ENCODE measurements at places on chromosomes 5 and 9.

- no peak for DNase-seq
Measured at GRCh38 chr9:78788101-78788500, 491.2 kb downstream of the PSAT1 start.

GRCh38 chr9:34717996-34718614 lies 8.2 kb upstream of the CCL21 start:
- DNase-seq = no peak

GRCh38 chr9:123414936-123415930 lies 59.2 kb downstream of the CRB2 start:
- DNase-seq = no peak

GRCh38 chr5:102747386-102748166 lies 7.5 kb upstream of the PAM start:
- no peak for DNase-seq

DNA sequence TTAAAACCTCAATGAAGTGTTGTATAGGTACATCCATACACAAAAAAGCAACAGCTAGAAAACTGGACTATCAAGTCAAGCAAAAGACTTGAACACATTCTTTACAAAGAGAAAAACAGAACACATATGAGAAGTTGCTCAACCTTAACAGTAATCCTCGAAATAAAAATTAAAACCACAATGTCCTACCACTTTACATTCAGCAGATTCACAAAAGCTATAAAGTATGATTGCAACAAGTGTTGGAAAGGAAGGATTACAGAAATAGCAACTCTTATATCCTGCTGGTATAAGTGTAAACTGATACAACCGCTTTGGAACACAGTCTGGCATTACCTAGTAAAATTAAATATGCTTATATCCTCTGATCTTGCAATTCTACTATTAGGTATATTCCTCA lies 28.5 kb upstream of the GOLGA1 start:
- DNase-seq = no peak

DNA sequence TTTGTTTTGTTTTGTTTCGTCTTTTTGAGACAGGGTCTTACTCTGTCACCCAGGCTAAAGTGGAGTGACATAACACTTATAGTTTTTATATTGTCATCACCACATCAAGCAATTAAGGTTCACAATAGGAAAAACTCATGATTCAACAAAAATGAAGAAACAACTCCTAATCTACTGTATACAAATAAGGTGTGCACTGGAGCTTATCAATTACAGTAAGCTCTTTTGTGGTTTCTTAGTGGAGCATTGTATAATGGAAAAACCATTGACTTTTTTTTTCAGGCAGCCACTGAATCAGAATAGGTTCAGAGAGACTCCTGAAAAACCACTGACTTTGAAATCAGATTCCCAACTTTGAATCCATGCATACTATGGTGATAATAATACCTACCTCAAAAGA lies 10.8 kb upstream of the PLIN2 start:
- DNase-seq = no peak

GRCh38 chr5:139985290-139985689 lies 57.8 kb downstream of the NRG2 start:
- DNase-seq = no peak

DNA sequence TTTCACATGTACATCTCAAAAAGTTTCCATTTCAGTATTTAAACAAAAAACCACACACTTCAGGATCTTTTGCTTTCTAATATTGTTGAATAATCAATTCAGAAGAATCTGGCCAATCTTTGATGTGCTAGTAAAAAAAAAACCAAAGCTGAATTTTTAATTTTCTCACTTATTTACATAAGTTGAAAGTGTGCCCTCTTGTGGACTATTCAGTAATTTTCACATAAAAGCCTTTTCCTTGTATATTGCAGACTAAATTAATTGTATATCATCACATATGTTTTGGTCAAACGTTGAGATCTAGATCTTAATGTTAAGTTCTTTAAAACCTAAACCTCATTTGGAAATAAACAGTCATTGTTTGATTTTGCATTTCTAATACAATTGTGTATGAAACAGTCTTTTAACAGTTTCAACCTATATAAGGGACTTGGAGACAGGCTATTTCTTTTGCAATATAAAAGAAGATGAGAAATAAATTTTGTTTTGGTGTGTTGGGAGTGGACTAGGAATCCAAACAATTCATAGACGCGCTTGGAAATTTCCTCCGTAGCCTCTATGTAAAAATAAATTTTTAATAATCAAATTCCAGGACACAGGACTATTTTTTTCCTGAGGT lies 68.1 kb downstream of the NIPBL start:
- peak; percentile 32 for DNase-seq

DNA sequence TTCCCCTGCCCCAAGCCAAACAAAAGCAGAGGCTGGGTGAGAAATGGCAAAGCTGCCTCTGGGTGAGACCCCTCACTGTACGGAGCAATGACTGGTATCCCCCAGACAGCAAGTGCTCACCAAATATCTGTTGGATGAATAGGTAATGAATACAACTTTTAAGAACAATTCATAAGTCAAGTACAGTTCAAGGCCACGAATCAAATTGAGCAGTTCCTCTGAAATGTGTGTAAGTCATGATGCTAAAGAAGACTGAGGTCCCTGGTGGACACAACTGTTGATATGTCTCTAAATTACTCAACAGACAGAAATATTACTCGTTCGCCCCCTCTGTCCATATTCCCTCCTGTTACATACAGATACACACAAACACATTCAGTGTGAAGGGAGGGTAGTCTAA lies 160.7 kb downstream of the GLIS3 start:
- no peak for DNase-seq

DNA sequence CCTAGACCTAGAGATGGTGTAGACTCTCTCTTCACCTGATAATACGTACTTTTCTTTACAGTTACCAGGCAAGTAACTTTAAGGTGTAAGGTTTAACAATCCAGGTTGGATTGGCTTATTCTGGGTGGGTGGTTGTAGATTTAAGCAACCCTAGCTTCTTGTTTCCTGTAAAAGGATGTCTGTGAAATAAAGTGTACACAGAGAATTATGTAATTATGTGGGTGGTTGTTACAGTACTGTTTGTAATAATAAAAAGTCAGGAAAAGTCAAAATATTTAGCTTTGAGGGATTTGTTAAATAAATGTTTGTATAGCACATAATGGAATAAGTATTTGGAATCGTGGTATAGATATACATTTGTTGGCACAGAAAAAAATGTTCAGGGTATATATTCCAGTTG lies 43.7 kb upstream of the F2R start:
- DNase-seq = no peak

GRCh38 chr5:1105350-1106265 lies 6.3 kb downstream of the SLC12A7 start:
- no peak for DNase-seq

- DNase-seq = no peak
Measured at GRCh38 chr5:122385808-122386207, 73.8 kb downstream of the SNCAIP start.

DNA sequence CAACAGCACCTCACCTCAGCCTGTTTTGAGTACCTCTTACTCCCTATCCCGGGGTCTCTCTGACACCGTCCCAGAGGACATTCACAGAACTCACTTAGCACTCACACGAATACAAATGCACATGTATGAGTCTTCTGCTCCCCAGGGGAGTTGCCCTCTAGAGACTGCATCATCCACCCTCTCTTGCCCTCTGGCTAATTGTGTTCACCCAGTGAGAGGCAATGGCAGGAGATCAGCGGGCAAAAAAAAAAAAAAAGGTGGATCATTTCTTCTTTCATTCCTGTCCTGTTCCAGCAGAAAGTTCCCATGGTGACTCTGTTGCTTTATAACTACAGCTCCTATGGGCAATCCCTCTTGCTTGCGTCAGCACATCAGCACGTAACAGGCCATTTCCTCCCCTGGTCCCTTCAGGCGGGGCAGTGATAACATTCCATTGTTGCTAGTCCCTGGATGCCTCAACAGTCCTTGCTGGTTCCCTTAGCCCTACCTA lies 23.5 kb upstream of the SNX2 start:
- DNase-seq = no peak

- no peak for DNase-seq
Measured at GRCh38 chr5:147190331-147190730, 44.5 kb upstream of the STK32A start.

DNA sequence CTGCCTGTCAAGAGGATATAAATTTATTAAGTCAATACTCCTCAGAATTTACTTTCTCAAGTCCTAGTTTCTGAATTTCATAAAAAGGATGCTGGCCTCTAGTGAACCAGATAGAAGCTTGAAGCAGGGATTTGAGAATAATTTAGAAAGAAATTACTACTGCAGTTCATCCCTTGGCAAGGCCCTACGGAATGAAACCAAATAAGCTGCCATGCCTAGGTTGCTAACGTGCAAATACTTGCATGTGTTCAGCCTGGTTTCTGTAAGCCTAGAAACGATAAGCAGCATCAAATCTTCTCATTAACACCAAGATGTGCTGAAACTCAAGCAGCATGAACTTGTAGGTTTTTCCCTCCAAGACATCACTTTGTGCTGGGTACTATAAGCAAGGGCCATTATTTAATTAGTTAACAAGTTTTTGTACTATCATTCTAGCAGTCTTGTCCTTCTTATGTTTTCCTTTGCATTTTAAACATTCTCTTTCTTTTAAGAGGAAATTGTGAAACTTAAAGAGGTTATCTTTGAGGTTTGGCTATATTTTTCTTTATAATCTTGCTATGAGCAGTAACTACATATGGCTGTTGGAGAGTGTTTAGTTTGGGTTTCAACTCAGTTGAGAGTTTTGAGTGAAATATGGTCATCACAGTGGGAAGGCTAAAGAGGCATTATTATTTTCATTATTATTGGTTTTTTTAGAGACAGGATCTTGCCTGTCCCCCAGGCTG lies 71.8 kb downstream of the ADAMTSL1 start:
- DNase-seq = no peak

- DNase-seq = no peak
Measured at GRCh38 chr5:56359809-56360685, 126.9 kb upstream of the ANKRD55 start.

DNA sequence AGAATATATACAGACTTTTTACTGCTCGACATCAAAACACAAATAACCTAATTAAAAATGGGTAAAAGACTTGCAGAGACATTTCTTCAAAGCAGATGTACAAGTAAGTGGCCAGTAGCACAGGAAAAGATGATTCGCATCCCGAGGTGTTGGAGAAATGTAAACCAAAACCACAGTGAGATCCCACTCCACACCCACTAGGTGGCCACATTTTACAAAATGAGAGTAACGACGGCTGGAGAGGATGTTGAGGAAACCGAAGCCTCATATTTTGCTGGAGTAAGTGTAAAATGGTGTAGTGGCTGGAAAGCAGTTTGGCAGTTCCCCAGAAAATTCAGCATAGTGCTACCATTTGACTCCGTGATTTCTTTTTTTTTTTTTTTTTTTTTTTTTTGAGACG lies 21.3 kb upstream of the GBGT1 start:
- peak; percentile 24 for DNase-seq

GRCh38 chr9:108389056-108389455 lies 466.7 kb downstream of the ACTL7B start:
- no peak for DNase-seq

GRCh38 chr5:5398071-5398470 lies 24.4 kb upstream of the ICE1 start:
- no peak for DNase-seq

DNA sequence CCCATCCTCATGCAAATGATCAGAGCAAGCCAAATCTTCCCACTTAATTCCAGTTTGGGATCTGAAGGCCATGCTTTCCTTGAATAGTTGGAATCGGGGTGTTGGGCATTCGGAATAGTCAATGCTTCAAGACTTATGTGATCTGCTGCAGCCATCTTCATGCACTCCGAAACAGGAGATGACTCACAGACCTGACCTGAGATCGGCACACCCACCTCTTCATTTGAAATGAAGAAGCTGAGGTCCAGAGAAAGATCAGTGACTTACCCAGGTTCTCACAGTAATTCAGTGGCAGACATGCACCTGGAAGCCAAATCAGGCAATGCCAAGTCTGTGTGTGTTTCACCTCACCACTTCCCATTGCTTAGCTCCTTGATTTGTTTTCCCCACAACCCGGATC lies 33.0 kb downstream of the FOXD1 start:
- no peak for DNase-seq

- peak; percentile 42 for DNase-seq
Measured at GRCh38 chr9:83965350-83966208, 14.4 kb downstream of the HNRNPK start.

- no peak for DNase-seq
Measured at GRCh38 chr5:40485021-40485998, 194.4 kb upstream of the PTGER4 start.

DNA sequence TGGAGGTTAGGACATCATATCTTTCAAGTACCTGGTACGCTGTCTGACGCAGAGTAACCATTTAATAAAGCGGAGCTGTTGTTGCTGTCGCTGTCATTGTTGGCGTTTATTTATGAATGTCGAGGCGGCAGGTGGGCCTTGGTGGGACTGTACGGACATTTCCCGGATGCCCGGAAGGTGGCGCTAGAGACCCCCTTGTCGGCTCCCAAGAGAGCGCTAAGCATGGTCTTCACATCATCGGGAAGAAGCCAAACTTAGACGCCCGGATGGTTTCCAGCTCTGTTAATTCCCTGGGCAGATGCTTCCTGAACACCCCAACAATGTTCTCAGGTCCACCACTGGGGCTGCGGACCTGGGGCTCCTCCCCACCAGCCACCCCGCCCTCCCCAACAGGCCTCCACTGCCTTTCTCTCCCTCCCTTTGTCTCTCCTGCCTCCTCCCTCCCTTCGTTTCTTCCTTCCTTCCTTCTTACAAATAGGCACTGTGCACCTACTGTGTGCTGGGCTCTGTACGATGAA lies 54.1 kb downstream of the DUSP1 start:
- peak; percentile 15 for DNase-seq

DNA sequence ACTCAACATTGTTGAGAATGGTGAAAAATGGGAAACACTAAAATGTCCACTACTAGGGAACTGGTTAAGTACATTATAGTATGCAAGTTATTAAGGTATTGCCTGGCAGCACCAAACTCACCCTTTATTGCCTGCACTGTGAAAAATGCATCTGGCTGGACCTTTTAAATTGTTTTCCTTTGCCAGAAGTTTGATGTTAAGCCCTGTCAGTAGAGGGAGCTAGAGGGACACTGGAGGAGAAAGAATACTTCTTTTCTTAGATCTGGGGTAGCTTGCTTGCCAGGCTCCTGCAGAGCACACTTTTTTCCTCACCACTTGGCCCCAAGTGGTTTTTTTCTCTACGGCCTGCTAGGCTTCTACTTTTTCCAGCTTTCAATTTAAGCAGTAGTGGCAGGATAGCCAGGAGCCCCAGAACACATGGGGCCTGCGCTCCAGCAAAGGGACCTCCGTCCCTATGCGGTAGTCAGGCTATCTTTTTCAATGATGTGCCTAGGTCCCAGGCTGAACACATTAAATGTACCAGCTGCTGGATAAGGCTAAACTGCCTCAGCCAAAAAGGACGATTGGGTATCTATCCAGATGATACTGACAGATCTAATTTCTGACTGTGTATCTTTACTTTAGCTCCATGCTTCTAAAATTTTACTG lies 8.0 kb upstream of the HABP4 start:
- no peak for DNase-seq

- no peak for DNase-seq
Measured at GRCh38 chr9:2174306-2174705, 159.2 kb downstream of the SMARCA2 start.

GRCh38 chr9:34646211-34647083 lies at the start of gene GALT:
Gene GALT, plus strand, starts transcription at chr9:34646675. Its CDS starts 30 bp downstream, at chr9:34646705.
- DNase-seq = peak; percentile 93

GRCh38 chr5:146947181-146947941 lies 68.8 kb upstream of the PPP2R2B start:
- no peak for DNase-seq

- DNase-seq = peak; percentile 43
Measured at GRCh38 chr9:109817846-109818472, 38.0 kb downstream of the PALM2AKAP2 start.

- no peak for DNase-seq
Measured at GRCh38 chr9:122392714-122393113, 21.9 kb downstream of the PTGS1 start.
